GM18507 (cell line): ENCODE measurements at places on chromosomes 5 and 9.

GRCh38 chr9:137195525-137196220 is 4.9 kb downstream of the TPRN start:
- no peak for DNase-seq

- no peak for DNase-seq
Measured at GRCh38 chr5:137010226-137010625, 488.9 kb downstream of the SPOCK1 start.

DNA sequence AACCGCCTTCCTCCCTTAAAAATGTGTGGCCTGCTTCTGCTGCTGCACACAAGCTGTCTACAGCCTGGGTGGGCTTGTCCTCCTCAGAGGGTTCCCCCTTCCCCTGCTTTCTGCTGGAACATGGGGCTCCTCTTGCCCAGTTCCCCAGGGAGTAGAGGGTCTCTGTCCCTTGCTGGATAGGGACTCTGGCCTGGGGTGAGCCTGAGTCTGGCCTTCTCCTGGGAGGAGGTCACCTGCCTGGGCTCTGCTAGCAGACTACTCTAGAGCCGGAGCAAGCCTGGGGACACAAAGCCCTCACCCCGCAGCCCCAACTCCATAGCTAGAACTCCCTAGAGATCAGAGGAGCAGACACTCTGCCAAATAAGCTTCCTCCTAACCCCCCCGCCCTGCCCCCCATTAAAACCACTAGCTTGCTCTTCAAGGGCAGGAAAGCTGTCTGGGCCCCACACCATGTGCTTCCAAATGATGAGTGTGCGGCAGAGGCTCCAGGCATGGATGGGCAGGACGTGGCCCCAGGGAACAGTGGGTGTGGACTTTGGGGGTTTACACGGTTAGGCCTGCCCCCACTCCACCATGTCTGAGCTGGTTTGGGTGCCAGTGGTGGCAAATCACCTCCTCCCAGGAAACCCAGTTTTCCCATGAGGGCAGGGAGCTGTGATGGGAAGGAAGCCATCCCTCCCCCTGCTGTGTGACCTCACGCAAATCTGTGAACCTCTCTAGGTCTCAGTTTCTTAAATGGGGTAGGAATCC is 10.0 kb downstream of the TCF7 start:
- DNase-seq = no peak

DNA sequence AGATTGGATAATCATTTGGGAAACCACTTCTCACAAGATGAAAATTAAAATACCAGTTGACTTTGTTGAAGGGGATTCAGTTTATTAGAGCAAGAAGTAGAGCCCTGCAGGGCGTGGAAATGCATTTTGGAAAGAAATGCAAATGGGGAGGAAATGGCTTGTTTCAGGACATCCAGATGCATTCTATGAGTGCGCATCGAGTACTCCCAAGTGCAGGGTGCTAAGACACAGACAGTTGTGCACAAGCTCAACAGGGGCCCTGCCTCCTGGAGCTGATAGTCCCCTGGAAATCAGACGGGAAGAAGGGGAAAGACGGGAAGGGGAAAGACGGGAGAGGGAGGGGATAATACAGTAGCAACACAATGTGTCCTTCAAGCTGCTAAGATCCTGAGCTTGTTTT is 64.0 kb downstream of the NSUN2 start:
- no peak for DNase-seq

GRCh38 chr9:130283539-130284248 is 18.1 kb downstream of the HMCN2 start:
- DNase-seq = no peak

GRCh38 chr5:93010037-93010436 is 571.0 kb downstream of the NR2F1-AS1 start:
- no peak for DNase-seq

- DNase-seq = no peak
Measured at GRCh38 chr9:38318759-38319495, 73.6 kb upstream of the ALDH1B1 start.

DNA sequence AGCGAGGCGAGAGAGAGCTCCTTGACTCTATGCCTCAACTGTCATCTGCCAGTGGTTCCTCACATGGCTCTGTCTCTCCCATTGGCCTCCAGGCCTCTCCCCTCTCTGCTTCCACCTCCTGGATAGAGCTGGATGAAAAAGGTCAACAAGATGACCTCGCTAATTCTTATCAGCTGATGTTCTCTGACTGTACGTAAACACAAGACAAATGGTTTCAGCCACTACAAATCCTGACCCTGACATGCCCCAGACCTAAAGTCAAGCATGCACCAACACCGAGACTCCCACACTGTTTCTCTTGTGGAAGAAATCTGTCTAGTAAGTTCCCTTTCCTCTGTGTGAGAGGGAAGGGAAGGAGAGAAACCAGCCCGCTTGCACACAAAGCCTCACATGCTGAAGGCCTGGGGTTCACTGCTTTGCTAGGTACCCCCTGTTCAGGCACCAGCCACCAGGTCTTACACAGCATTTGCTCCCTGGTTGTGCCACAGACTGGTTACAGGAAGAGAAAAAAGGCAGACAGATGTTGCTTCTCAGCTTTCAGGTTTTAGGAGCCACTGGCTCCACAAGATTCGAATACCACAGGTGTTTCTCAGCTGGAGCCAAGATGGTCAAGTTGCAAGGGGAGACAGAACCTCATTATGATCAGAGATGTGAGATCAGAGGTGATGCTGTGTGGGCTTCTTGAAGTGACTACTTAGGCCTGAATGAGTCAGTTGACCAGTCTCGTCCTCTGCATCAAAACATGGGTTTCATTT is 592.5 kb downstream of the CCDC171 start:
- no peak for DNase-seq

- DNase-seq = no peak
Measured at GRCh38 chr9:95460518-95461164, 56.1 kb downstream of the PTCH1 start.

GRCh38 chr5:178230879-178231538 is 1.6 kb downstream of the PHYKPL start:
- DNase-seq = no peak
